ENCODE measurements at places on chromosomes 12 and 14.

DNA sequence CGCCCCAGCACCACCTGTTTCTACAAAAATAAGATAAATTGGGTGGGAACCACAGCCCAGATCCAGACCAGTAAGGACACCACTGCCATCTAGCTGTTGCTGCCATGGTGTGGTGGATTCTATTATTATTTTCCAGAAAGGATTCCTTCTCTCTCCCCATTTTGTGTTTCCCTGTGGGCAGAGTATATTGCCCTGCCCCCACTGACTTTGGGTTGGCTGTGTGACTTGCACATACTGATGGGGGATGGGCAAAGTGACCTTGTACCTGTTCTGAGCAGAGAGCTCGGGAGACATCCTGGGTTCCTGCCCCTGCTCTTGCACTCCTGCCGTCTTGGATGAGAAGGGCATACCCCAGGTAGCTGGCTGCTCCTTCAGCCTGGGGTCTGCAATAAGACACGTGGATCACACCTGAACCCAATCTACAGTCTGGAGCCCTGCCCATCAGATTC is 24.3 kb downstream of the MOAP1 start:
- no peak for DNase-seq

- no peak for DNase-seq
These were observed 66.9 kb downstream of the ANKS1B start for GRCh38 chr12:99917711-99918402.

- DNase-seq, result no peak
These were observed 101.0 kb upstream of the FLRT2 start for GRCh38 chr14:85428926-85429325.

- no peak for DNase-seq
These were observed 77.3 kb downstream of the DRAM1 start for GRCh38 chr12:101954676-101955075.

GRCh38 chr14:104824353-104824997 is 23.6 kb downstream of the ZBTB42 start:
- no peak for DNase-seq
